Naive thymus-derived CD4-positive, alpha-beta T cell (primary cell): ENCODE measurements at places on chromosomes 3 and 15. TPM values are rescaled to one million over a fixed set of nuclear protein-coding genes. Genes with fewer than 3 reads are reported as not detected.

The INAFM2 gene
- 2.0 TPM for polyA plus RNA-seq

The CASR gene
- polyA plus RNA-seq: not detected

The UCN2 gene
- not detected for polyA plus RNA-seq

The KY gene
- polyA plus RNA-seq: not detected

The SMCO1 gene
- not detected for polyA plus RNA-seq

The ITGB5 gene
- 0.70 TPM for polyA plus RNA-seq

The HAUS2 gene
- 31.9 TPM for polyA plus RNA-seq

GRCh38 chr15:73972984-73973682 lies 19.0 kb downstream of the STOML1 start:
- peak; percentile 77 for DNase-seq
- no peaks in the 10 kb centered on the region for H3K27me3 ChIP-seq
- H3K36me3 ChIP-seq: no peaks in the 10 kb centered on the region
- no peak overlapping the region for H3K27ac ChIP-seq
- no peaks in the 10 kb centered on the region for H3K4me1 ChIP-seq
- H3K4me3 ChIP-seq: peak overlapping the region; percentile 7

GRCh38 chr3:79555655-79556054 lies 212.1 kb downstream of the ROBO1 start:
- no peaks in the 10 kb centered on the region for H3K27me3 ChIP-seq
- no peaks in the 10 kb centered on the region for H3K36me3 ChIP-seq
- no peak overlapping the region for H3K27ac ChIP-seq
- DNase-seq: no peak
- H3K4me1 ChIP-seq: no peaks in the 10 kb centered on the region
- no peak overlapping the region for H3K4me3 ChIP-seq

DNA sequence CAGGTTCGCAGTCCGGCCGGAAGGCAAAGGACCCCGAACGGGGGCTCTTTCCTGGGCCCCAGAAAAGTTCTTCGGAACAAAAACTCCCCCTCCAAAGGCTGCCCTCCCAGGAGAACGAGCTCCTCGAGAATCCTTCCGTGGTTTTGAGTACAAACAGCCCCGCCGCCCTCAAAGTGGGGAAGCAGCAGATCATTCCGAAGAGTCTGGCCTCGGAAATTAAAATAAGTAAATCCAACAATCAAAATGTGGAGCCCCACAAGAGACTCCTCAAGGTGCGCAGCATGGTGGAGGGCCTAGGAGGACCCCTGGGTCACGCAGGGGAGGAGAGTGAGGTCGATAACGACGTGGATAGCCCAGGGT lies 1.3 kb downstream of the ARHGEF26 start:
- H3K36me3 ChIP-seq: no peaks in the 10 kb centered on the region
- no peak for DNase-seq
- no peak overlapping the region for H3K4me3 ChIP-seq
- H3K27me3 ChIP-seq: no peaks in the 10 kb centered on the region
- H3K4me1 ChIP-seq: no peaks in the 10 kb centered on the region
- H3K27ac ChIP-seq: no peak overlapping the region

- H3K36me3 ChIP-seq: no peaks in the 10 kb centered on the region
- no peaks in the 10 kb centered on the region for H3K27me3 ChIP-seq
- no peak overlapping the region for H3K27ac ChIP-seq
- H3K4me3 ChIP-seq: no peak overlapping the region
- no peaks in the 10 kb centered on the region for H3K4me1 ChIP-seq
These were observed 464.3 kb upstream of the AGTR1 start for GRCh38 chr3:148233403-148233802.

GRCh38 chr15:99432271-99433025 lies 133.3 kb upstream of the MEF2A start:
- peaks cover 44% of the 10 kb centered on the region for H3K4me1 ChIP-seq
- no peaks in the 10 kb centered on the region for H3K36me3 ChIP-seq
- peak overlapping the region; percentile 53 for H3K27ac ChIP-seq
- no peak for DNase-seq
- no peaks in the 10 kb centered on the region for H3K27me3 ChIP-seq
- H3K4me3 ChIP-seq: no peak overlapping the region

GRCh38 chr3:183494341-183494740 lies 61.2 kb downstream of the KLHL6 start:
- H3K27me3 ChIP-seq: no peaks in the 10 kb centered on the region
- no peaks in the 10 kb centered on the region for H3K4me1 ChIP-seq
- H3K27ac ChIP-seq: no peak overlapping the region

GRCh38 chr3:68893600-68894239 lies 38.6 kb downstream of the TAFA4 start:
- H3K4me3 ChIP-seq: no peak overlapping the region
- H3K36me3 ChIP-seq: no peaks in the 10 kb centered on the region
- peak; percentile 23 for DNase-seq
- H3K4me1 ChIP-seq: no peaks in the 10 kb centered on the region
- no peaks in the 10 kb centered on the region for H3K27me3 ChIP-seq
- H3K27ac ChIP-seq: no peak overlapping the region

DNA sequence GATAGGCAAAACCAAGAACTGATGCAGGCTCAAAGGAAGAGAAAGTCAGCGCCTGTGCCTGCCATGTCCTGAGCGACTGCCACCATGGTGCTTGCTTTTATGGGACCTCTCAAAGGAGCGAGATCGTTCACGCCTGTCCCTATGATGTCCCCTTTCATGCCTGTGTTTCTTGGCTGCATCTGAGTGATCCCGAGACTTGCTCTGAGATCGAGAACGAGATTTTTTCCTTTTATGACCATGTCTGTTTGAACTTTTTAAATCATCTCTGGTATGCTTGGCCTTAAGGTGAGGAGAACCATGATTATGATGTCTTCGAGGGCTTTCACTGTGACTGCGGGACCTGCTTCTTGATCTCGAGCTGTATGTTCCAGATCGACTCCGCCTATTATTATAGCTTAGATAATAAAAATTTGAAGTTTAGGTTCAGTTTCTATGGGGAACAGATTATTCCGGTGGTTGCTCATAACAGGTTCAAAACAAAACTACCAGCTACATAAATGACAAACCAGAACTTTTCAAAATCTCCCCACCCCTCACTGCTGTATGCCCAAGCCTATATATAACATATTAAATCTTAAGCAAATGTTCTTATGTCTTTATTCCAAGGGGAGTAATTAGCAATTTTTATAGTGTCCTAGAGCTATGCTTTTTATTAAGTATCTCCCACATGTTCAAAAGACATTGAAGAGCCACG lies 11.6 kb downstream of the CCNL1 start:
- no peaks in the 10 kb centered on the region for H3K4me1 ChIP-seq
- no peak overlapping the region for H3K4me3 ChIP-seq
- no peak for DNase-seq
- no peaks in the 10 kb centered on the region for H3K27me3 ChIP-seq

DNA sequence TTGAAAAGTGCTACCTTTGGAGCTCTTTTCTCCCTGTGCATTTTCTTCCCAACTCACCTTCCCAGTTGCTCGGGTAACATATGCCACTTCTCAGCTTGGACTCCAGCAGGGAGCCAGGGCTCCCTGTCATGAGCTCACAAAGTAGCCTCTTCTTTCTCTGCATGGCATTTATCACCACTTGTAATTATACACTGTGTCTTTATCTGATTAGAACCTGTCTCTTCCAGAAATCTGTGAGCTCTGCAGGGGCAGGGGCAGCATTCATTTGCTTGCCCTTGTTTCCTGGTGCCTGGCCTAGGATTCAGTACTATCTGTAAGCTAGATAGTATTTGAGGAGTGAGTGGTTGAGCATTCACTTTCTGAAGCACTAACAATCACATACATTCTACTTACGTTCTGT lies 100.9 kb downstream of the CLSTN2 start:
- no peak for DNase-seq
- no peaks in the 10 kb centered on the region for H3K4me1 ChIP-seq
- no peaks in the 10 kb centered on the region for H3K27me3 ChIP-seq
- no peak overlapping the region for H3K27ac ChIP-seq

DNA sequence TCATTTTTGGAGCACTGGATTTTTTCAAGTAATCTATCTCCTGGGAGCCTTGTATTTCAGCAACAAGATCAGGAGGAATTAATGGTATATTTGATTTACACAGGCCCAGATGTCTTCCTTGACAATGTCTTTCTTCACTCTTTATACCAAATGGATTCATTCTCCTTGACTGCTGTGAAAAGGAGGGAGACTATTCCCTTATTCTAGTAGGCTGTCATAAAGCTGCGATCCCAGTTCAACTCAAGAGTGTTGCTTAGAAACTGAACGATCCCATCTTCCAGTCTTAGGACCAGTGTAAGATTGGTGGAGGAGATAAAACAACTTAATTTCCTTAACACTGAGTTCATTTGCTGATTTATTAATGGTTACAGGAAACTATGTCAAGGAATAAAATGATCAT lies 119.4 kb upstream of the ROBO1 start:
- no peaks in the 10 kb centered on the region for H3K4me1 ChIP-seq
- no peaks in the 10 kb centered on the region for H3K36me3 ChIP-seq
- no peak overlapping the region for H3K27ac ChIP-seq
- no peak overlapping the region for H3K4me3 ChIP-seq
- no peaks in the 10 kb centered on the region for H3K27me3 ChIP-seq

DNA sequence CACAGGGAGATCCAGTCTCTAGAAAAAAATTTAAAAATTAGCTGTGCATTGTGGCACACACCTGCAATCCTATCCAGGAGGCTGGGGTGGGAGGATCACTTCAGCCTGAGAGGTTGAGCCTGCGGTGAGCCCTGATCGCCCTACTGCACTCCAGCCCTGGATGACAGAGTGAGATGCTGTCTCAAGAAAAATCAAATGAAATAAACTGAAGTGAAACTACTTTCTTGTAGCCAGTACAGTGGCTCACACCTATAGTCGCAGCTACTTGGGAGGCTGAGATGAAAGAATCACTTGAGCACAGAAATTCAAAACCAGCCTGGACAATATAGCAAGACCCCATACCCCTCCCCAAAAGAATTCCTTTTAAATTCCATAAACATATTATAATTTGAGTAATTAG lies 35.4 kb downstream of the SMARCC1 start:
- DNase-seq: no peak
- no peaks in the 10 kb centered on the region for H3K4me1 ChIP-seq
- no peak overlapping the region for H3K27ac ChIP-seq
- no peaks in the 10 kb centered on the region for H3K36me3 ChIP-seq
- H3K27me3 ChIP-seq: no peaks in the 10 kb centered on the region

DNA sequence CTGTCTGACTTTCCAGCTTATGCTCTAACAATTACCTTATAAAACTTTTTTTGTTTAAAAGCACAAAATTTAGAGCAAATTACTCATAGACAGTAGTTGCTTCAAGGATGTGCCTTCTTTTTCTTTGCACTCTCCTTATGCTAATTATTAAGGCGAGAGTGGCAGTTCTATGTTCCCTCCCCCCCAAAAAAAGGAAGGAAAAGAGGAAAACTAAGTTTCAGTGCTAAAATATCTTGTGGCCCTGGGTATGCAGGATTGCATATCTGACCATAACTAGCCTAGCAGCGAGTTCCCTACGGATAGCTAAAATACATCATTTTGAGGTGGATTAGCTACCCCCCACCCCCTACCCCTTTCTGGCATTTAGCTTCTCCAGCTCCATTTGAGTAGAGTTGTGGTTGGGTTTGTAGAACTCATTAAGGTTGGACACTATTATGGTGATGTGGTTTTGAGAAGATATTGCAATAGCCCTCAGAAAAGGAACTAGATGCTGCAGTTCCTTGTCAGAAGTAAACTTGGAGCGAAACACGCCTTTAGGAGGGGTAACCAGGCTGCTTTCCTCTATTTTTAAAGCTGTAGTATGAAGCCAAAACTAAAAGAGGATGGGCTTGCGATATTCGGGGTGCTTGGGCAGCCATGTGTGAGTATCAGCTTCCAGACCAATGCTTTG lies 174.6 kb downstream of the AKAP13 start:
- H3K27ac ChIP-seq: no peak overlapping the region
- no peak for DNase-seq
- H3K27me3 ChIP-seq: no peaks in the 10 kb centered on the region
- no peaks in the 10 kb centered on the region for H3K36me3 ChIP-seq
- H3K4me1 ChIP-seq: peaks cover 20% of the 10 kb centered on the region

DNA sequence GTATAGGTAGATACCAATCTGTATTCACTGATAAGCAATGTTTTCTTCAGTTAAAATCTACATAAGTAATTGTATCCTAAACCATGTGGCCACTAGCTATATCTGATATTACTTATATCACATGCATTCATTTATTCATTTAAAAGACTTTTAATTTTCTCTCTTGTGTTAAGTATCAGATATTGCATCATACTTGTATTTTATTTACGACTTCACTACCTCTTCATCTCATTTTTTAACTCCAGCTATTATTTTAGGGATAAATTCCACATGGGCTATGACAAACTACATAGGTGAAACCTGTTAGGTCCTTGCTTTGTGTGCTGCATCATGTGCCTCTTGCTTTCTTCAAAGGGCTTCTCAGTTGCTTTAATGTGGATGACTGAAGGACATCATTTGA lies 1018.3 kb downstream of the ZPLD1 start:
- H3K4me3 ChIP-seq: no peak overlapping the region
- DNase-seq: no peak
- no peaks in the 10 kb centered on the region for H3K27me3 ChIP-seq
- no peak overlapping the region for H3K27ac ChIP-seq

DNA sequence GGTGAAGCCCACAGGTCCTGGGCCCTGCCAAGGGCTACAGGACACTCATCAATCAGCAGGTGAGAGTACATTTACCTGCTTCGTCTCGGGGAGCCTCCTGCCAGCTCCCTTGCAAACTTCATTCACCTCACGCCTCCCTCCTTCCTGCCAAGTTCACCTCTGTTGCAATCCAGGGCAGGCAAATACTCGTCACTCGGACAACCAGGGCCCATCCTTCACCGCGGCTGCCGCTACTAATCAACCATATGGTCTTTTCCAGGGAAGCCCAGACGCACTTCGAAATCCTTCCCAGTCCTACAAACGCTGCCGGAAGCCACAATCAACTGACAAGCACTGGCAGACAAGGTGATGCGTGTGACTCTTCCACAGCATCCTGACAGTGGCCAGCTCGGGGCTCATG lies 200.7 kb upstream of the NSMCE3 start:
- H3K27ac ChIP-seq: no peak overlapping the region
- no peaks in the 10 kb centered on the region for H3K27me3 ChIP-seq
- DNase-seq: no peak
- no peaks in the 10 kb centered on the region for H3K36me3 ChIP-seq
- H3K4me1 ChIP-seq: no peaks in the 10 kb centered on the region
